ENCODE measurements at places on chromosomes 1 and 21. TPM values are rescaled to one million over a fixed set of nuclear protein-coding genes. Genes with fewer than 3 reads are reported as not detected.

GRCh38 chr1:208154040-208154439, 90.1 kb downstream of the PLXNA2 start:
- no peak for ATAC-seq

- no peak for ATAC-seq
These were observed 26.7 kb downstream of the DMAP1 start for GRCh38 chr1:44239961-44240371.

The WDTC1 gene
- total RNA-seq, result 16.3 TPM

- no peak for ATAC-seq
These were observed 71.3 kb downstream of the CRB1 start for GRCh38 chr1:197339106-197340060.

GRCh38 chr1:40717955-40718354, 26.5 kb downstream of the NFYC start:
- no peak for ATAC-seq

DNA sequence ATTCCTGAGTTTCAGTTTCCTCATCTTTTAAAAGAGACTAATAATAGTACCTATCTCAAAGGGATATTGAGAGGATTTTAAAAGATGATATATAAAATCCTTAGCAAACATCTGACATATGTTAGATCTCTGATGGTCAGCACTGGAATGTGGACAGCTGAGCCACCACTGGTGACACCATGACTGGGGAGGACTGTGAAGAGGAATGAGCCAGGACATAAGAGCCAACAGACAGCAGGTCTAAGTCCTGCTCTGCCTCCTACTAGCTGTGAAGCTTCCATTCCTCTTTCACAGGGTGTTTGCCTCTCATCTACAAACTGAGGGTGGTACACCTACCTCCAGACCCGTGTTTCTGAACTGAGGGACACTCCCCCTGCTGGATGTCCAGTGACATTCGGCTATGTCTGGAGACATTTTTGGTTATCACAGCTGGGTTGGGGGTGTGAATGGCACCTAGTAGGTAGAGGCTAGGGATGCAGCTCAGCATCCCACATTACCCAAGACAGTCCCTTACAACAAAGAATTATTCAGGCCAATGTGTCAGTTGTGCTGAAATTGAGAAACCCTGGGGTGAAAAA, 109.1 kb upstream of the OLIG2 start:
- no peak for ATAC-seq

The ZSCAN20 gene
- total RNA-seq, result 2.4 TPM

The EXO1 gene
- total RNA-seq, result 5.1 TPM

The IL6R gene
- total RNA-seq, result 6.1 TPM

GRCh38 chr1:221905802-221906201, 163.9 kb upstream of the DUSP10 start:
- no peak for ATAC-seq

Measured in esophagus mucosa (tissue), 1 donor.